Epithelial cell of prostate (primary cell): ENCODE measurements at places on chromosomes 6 and 20.

- no peak for DNase-seq
These were observed 136.3 kb upstream of the DUSP22 start for GRCh38 chr6:156010-156409.

GRCh38 chr20:2602046-2602735, 50.2 kb upstream of the NOP56 start:
- peak; percentile 20 for DNase-seq

DNA sequence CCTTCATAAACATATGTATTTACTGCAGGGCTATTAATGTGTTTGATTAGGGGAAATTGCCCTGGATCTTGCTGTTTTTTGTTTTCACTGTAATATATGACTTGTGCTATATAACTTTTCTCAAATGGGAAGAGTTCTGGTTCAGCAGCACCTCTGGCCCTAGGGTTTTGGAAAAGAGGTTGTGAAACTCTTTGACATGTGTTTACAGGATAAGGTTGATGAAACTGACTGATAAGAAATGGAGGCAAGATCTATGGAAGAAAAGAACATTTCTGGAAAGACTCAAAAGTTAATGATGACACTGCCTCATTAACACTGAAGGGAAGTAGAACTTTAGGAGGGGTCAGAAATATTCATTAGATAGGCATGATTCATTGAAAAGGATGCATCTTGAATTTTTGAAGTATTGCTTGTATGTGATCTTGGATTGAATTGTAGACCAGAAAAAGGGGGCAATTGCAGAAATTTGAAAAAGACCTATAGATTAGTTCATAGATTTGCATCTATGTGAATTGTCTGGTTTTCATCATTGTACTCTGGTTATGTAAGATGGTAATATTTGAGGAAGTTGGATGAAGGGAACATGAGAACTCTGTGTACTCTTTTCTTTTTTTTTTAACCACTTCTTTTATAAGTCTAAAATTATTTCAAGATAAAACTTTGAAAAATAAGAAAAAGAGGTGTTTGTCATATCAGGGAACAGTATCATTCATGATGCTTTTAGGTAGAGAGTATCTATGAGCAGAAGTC, 54.0 kb downstream of the UTRN start:
- no peak for DNase-seq

DNA sequence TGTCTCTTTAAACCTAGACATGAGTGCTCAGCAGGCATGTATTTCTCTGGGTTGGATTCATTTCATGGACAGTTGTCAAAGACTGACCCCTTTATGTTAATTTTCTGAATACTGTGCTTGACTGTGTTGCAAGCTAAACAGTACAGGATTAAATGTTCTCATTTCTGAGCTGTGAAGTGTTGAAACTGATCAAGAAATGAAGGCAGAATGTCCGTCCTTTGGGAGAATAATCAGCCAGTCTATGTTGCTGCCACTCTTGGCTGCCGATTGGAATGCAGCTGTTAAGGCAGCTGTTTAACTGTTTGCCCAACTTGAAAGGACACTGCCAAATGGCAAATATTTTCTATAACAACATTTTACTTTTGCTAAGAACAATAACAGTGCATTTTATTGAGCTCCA, 87.3 kb downstream of the CEP57L1 start:
- DNase-seq: no peak

DNA sequence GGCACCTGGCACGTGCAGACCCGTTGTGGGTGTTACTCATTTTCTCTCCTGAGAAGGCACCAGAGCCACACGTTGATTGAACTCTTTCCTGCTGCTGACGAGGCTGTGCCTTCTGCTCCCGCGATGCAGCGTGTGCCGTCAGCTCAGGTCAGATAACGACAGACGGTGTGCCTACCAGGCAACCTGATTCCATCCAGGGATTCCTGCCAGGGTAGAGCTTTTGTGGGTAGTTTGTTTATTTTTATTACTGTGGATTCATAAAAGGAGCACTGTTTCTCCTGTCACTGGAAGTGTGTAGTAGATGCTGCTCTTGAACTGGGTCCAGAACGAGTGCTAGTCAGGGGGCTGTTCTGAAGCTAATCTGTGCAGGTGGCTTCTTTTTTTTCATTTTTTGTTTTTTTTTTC, 20.7 kb downstream of the PRPF6 start:
- no peak for DNase-seq

DNA sequence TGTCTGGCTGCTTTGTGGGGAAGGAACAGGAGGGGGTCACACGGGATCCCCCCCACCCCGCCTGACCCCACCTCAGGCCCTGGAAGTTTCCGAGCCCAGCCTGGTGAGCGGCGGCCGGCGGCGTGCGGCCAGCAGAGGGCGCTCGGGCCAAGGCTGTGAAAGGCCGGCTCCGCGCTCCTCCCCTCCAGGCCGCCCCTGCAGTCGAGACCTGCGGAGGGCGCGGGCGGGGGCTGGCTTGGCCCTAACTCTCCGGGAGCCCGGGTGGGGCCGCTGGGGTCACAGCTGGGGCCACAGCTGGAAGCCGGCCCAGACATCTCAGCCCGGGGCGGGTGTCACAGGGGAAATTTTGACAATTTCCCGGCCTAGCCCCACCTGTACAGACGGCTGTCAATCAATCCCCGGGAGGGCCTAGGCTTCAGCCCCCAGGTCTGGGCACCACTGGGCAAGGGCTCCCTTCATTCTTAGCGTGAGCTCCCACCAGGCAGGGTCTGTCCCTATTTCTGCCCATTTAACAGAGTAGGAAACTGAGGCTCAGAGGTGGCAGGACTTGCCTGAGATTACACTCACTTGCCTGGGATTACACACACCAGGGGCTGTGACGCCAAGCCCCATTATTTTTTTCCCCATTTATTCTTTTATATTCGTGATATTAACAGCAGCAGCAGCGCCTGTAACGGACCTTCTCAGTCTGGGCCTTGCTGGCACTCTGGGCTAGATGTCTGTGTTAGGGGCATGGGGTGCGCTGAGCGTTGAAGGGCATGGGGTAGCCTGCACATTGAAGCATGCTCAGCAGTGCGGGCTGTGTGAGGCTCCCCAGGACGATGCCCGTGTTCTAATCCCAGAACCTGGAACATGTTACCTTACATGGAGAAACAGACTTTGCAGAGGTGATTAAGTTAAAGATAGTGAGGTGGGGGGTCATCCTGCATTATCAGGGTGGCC, 23.0 kb downstream of the ZBP1 start:
- DNase-seq: no peak

GRCh38 chr6:71279321-71279720, 9.3 kb upstream of the OGFRL1 start:
- no peak for DNase-seq

DNA sequence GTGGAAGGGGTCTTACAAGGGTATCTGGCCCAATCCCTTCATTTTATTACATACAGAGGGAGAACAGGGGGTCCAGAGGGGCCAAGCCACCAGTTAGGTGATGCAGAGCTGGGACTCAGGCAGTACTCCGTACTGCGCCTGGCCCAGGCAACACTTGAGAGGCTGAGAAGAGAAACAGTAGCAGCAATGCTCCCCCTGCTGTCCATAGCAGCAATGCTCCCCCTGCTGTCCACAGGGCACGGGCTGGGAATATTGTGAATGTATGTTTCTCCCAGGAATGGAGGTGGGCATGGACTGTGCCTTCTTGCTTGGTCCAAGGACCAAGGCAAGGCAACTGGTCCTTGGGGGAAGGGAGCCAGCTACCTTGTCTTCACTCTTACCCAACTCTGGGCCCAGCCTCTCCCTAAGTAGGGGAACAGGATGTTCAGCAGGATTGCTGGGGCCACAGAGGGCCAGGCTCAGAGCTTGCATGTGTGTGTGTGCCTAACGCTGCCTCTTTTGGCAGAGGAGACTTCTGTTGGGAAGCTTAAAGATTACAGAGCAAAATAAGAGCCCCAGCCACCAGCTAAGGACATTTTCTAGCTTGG, 14.8 kb upstream of the FAM83C start:
- no peak for DNase-seq

DNA sequence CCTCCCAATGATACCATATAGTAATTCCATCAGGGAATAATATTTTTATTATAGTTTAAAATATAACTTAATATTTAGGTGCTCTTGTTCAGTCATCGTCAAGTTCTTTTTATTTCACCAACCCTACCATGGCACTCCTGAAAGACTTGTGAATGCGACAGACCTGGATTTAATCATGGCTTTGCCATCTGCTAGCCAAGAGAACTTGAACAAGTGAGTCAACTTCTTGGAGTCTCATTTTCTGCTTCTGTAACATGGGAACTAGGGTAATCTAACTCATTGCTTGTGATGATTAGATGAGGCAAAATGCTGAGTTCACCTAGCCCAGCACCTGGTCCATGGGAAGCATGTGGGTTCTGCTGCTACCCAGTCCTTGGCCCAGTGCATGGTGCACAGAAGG, 62.9 kb downstream of the ESR1 start:
- DNase-seq: no peak

- no peak for DNase-seq
These were observed 412.5 kb downstream of the GJA1 start for GRCh38 chr6:121847806-121848522.

DNA sequence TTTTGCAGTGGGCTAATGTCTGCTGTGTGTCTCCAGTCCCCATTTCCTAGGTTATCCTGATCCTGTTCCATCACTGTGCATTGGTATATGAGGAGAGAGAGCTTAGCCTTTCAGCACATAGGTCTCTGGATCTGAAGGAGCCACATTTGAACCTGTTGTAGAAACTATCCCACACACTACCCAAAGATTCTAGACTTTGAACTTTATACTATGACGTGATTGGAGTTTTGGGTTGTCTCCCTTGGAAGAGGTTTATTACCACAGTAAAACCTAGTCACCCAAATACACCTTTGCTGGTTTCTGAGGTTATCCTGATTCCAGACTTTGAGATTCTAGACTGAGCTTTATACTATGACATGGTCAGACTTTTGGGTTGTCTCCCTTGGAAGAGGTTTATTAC, 8.0 kb upstream of the OSTM1 start:
- no peak for DNase-seq

- no peak for DNase-seq
These were observed 40.1 kb downstream of the DEFB114 start for GRCh38 chr6:49923826-49924225.

DNA sequence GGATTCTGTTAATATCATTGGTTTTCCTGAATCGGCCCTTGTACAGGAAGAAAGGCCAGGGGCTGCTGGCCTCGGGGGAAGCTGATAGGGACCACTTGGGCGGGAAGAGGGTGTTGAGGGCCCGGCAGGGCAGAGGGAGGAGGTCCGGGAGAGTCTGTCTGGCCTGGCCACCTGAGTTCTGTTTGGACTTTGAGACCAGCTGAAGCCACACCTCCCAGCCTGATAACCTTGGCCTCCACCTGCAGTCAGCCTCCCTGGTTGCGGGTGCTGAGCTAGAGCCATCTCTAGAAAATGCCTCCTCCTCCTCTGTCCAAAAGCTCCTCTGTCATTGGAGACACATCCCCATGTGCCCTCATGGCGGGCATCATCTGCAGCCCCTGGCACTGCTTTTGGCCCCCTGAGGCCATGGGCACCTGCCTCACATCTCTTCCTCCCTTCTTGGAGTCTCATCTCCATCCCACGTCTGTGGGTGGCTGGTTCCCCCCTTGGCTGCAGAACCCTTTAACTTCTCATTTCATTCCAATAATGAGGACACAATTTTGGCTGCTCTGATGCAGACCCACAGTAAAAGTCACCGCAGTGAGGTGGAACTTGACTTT, 16.6 kb downstream of the APCDD1L start:
- no peak for DNase-seq

GRCh38 chr6:167767715-167768107, 59.0 kb upstream of the AFDN start:
- DNase-seq: no peak

- DNase-seq: no peak
These were observed 9.4 kb upstream of the BIRC7 start for GRCh38 chr20:63226042-63226943.

- no peak for DNase-seq
These were observed 53.6 kb downstream of the JPH2 start for GRCh38 chr20:44133424-44133823.

- no peak for DNase-seq
These were observed 306.4 kb downstream of the DHX35 start for GRCh38 chr20:39268491-39268951.

DNA sequence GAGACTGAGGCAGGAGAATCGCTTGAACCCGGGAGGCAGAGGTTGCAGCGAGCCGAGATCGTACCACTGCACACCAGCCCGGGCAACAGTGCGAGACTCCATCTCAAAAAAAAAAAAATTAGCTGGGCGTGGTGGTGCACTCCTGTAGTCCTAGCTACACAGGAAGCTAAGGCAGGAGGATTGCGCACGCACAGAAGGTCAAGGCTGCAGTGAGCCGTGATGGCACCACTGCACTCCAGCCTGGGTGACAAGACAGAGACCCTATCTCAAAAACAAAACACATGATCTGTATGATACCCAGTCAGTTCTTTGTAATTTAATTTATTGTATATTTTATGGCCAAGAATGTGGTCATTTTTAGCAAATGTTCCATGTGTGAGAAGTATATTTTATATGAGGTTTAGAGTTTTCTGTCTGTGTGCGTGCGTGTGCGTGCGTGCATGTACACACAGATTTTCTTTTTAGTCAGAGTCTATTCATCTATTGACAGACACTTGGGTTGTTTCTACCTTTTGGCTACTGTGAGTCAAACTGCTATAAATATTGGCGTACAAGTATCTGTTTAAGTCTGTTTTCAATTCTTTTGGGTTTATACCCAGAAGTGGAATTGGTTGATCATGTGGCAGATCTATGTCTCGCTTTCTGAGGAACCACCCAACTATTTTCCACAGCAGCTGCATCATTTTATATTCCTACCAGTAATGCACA, 22.2 kb upstream of the MYL9 start:
- no peak for DNase-seq

GRCh38 chr20:58755766-58756449, 63.3 kb downstream of the NPEPL1 start:
- no peak for DNase-seq

DNA sequence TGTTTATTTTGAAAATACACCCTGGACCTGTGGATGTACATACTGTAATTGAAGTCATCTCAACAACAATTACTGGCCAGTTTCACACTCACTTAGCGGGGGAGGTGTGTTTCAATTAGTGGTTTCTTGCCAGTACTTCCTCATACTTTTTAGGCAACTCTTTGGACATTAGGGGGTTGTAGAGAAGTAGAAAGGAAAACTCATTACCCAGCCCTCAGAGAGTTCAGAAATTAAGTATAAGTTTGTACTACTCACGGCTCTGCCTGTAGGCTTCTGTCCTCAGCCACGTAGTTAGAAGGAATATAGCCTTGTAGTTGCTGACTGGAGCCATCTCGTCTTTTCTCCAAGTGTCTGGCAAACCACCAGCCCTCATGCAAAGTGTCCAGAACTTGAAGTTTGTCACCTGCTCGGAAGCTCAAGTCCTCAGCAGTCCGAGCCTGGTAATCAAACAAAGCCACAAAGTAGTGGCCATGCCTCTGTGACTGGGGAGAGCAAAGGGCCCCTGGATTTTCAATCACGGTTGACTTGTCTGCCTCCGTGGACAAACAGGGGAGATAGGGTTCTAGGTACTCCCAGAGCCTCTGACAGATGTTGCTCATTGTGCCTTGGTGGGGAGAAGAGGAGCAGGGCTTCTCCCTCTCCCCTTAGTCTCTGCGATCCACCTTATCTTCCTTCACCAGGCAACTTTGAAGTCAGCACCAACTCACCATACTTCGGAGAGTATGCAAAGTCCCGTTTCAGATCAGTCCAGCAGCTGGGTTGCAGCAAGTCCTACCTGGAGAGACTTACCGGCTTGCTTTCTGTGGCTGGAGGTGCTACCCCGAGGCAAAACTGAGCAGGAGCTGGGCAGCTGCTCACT, 749 bp downstream of the FRK start:
- DNase-seq: peak; percentile 44
